Activated CD4-positive, CD25-positive, alpha-beta regulatory T cell treated with anti-CD3 and anti-CD28 coated beads, Interleukin-2, amount 50 U/mL, for 72 hours (primary cell): ENCODE measurements at places on chromosomes 7 and 10.

DNA sequence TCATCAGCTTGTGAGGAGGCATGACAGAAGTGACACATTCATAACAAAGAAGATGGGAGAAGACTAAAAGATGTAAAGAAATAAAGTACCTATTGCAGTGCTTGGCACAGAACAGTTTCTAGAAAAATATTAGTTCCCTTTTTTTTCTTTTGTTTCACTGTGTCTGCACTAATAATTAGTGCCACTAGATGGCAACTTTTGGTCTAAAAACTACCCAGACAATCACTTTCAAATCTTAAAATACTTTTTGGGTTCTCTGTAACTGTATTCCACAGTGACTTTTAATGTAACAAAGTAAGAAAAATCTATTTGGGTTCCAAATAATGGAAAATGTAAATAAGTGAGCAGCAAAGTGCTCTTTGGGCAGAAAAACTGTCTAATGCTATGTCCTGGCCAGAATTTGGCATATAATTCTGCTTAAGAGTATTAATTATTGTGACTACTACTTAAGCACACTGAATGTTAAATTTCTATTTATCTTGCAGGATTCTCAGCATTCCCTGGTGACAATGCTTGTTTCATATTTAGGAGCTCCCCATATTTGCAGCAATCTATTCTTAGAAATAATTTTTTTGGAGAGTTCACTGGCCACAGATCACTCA lies 134.8 kb upstream of the KIF5B start:
- DNase-seq, result no peak

- DNase-seq, result no peak
Measured at GRCh38 chr10:23457632-23458417, 18.9 kb downstream of the OTUD1 start.

GRCh38 chr10:124091646-124092249 lies 1.6 kb downstream of the CHST15 start:
- no peak for DNase-seq

DNA sequence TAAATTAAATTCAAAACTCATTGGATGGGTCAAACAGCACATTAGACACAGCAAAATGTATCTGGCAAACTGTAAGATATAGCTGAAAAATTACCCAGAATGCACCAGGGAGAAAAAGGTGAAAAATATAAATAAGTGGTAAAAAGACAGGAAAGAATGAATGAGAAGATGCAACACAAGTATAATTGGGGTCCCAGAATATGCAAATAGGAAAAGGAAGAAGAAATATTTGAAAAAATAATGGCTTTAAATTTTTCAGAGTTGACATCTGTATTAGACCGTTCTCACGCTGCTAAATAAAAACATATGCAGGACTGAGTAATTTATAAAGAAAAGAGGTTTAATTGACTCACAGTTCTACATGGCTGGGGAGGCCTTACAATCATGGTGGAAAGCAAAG lies 167.7 kb upstream of the PLXNA4 start:
- no peak for DNase-seq

DNA sequence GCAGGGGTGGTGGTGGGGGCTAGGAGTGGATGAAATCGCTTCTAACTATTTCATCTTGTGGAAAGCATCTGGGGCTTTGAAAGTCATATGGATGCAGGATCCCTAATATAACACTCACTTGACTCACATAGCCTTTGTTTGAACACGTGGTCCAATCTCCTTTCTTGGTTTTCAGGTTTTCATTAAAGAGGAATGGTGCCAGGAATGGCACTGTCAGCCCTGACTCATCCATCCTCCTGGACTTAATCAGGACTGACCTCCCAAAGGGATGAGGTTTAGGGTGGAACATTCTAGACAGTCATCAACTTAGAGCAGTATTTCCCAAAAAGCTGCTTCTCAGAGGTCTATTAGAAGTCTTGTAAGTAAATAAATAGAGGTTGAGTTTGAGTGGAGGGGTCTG lies 162.0 kb upstream of the PLXNA4 start:
- DNase-seq, result no peak

DNA sequence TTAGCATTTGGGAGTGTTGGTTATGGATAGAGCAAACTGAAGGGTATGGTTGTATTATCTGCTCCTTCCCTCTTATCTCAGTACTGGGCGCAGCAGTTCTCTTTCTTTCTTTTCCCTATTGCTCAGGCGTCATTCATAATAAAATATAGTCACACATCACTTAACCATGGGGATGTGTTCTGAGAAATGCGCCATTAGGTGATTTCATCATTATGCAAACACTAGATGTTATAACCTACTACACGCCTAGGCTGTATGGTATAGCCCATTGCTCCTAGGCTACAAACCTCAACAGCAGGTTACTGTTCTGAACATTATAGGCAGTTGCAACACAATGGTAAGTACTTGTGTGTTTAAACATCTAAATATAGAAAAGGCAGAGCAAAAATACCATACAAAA lies 401.7 kb downstream of the EXOC4 start:
- no peak for DNase-seq

DNA sequence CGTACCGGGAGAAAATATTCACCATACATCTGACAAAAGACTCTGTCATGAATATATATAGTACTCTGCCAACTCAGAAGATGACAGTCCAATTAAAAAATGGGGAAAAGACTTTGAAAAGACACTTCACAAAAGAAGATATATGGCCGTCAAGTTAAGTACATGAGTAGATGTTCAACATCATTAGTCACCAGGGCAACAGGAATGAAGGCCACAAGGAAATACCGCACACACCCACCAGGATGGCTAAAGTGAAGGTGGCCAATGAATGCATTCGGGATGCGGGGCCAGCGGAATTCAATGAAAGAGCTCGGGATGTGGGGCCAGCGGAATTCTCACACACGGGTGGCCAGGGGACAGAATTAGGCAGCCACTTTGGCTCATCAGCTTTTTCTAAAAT lies 42.2 kb downstream of the MAD1L1 start:
- DNase-seq, result no peak

GRCh38 chr10:11407939-11408338 lies 203.5 kb downstream of the USP6NL start:
- DNase-seq, result no peak

- no peak for DNase-seq
Measured at GRCh38 chr10:12608761-12609160, 259.4 kb downstream of the CAMK1D start.

- no peak for DNase-seq
Measured at GRCh38 chr7:123627851-123628250, 26.2 kb downstream of the ASB15 start.

DNA sequence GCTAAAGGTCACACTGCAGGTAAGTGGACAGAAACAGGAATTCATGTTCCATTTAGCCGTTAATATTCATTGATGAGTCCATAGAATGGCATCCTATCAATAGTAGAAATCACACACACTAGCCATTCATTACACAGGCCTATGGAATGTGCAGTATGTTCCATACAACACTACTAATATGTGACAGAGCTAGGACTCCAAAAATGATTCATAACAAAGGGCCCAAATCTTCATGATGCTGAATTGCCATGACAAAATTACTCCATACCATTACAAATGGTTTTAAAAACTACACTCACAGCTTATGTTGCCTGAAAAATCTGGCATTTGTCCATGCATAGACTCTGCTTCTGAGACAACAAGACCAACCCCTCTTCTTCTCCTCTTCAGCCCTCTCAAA lies 549.1 kb downstream of the XPNPEP1 start:
- no peak for DNase-seq

DNA sequence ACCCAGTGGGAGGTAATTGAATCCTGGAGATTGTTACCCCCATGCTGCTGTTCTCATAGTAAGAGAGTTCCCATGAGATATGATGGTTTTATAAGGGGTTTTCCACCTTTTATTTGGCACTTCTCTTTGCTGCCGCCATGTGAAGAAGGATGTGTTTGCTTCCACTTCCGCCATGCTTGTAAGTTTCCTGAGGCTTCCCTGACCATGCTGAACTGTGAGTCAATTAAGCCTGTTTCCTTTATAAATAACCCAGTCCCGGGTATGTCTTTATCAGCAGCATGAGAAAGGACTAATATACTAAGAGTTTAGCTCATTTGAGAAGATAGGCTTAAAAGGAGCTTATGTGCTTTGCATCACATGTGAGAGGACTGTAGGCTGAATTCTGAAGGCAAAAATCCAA lies 29.3 kb downstream of the TMEM248 start:
- DNase-seq, result no peak

- no peak for DNase-seq
Measured at GRCh38 chr7:28606421-28606820, 194.1 kb downstream of the CREB5 start.

GRCh38 chr10:7146189-7146588 lies 264.6 kb downstream of the SFMBT2 start:
- DNase-seq, result no peak

DNA sequence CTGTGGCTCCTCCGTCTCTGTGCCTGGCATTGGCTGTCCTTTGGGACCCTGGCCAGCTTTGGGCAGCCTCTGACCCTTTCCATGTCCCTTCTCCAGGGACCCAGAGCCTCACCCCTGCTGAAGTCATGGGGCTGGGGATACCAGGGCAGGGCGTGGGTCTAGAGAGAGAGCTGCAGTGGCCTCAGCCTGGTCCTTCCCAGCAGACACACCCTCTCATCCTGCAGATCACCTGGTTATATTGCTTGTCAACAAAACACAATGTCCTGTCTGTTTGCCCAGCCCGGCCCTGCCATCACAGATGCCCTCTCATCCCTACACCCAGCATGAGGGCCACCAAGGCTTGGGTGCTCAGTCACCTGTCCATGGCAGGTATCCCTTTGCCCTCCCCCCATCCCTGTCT lies 1.8 kb downstream of the MUC17 start:
- no peak for DNase-seq

DNA sequence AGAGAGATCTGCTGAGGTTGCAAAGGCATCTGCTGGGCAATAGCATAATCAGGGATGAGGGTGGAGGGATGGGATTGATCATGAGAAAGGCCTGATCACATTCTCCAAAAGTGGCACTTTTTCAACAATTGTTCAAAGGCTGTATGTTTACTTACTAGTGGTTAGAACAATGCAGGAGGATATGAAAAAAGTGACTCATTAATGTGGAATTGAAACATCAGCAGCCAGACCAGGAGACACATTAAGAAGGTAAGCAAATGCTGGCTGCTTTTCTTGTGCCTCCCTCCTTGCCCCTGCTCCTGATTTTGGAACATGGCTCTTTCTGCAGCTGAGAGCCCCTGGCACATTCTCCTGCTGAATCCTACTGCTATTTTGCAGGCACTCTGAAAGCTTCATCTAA lies 63.5 kb downstream of the FAM204A start:
- no peak for DNase-seq

DNA sequence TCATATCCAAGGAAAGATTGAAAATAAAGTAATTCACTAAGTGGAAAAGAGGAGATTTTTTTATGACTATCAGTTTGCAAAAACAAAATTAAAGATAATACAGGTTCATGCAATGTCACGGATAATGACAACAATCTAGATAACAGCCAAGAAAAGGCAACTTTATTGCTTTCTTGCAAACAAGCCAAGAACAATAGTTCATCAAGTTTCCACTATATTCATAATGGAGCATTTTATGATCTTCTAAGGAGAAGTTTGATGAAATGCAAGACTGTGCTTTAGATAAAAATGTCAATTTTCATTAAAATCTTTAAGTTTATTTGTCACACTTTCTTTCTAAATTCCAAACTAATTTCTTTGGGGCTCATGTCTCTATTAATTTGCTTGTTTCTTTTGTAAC lies 53.9 kb upstream of the NRP1 start:
- no peak for DNase-seq

- DNase-seq, result no peak
Measured at GRCh38 chr7:117347480-117347879, 24.6 kb upstream of the WNT2 start.

- DNase-seq, result peak; percentile 65
Measured at GRCh38 chr7:30285067-30285535, 704 bp downstream of the ZNRF2 start.

DNA sequence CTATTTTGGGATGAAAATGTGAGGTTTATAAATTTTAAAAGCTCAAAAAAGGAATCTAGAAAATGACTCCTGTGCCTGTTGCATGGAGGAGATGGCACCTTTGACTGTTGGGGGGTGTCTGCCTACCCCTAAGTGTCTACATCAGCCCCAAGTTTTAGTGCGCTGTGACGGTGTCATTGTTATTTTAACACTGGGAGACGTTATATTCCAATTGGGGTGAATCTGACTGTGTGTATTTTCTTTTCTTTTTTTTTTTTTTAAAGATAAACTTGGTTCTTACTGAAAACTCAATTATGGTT lies 517 bp downstream of the SRGN start:
- DNase-seq, result no peak

DNA sequence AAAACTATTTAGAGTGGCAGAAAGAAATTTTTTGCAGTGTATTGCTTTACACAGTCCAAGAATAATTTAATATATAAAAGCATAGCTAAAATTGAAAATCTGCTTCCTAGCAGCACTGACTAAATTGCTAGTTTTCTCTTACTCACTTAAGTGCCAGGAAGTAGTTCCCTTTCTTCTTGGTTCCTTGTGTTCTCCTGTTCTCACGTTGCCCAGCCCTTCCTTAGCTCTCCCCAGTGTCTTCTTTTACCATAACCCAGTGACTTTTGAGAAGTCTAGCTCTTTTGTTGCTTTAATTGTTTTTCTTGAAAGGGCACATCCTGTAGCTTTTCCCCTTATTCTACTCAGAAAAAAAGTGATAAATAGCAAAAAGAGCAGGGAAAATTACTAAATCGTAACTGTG lies 215.5 kb downstream of the THSD7A start:
- no peak for DNase-seq

- no peak for DNase-seq
Measured at GRCh38 chr10:61217851-61218565, 235.2 kb downstream of the TMEM26 start.

GRCh38 chr10:72409167-72409566 lies 54.4 kb upstream of the DNAJB12 start:
- no peak for DNase-seq

DNA sequence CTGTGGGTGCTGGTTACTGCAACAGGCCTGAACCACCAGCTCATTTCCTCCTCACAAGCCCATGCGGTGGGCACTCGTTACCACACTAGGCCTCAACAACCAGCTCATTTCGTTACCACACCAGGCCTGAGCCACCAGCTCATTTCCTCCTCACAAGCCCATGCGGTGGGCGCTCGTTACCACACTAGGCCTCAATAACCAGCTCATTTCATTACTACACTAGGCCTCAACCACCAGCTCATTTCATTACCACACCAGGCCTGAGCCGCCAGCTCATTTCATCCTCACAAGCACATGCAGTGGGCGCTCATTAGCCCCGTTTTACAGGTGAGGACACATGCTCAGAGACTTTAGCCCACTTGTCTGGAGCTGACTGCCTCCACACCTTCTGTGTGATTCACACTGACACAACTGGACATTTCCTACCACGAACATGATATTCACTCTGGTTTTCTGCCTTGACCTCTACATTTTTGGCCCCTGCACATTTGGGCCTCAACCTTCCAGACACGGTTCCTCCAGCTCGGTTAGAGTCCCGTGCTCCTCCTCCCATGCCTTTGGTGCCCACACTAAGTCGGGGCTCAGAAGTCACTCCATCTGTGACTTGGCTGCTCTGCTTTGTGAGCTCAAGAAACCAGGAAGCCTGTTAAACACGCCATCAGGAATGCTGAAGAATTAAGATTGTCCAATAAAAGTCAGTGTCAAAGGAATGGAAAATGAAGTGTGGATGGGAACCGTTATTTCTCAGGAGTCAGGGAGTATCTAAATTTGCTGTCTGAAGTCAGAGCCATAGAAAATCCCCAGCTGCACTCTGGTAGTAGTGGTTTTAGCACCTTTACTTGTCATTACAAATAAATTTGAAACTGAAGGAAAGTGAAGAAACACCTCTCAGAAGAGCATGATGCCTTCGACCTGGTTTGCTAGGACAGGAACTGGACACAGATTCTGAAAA lies 55.8 kb upstream of the LANCL2 start:
- DNase-seq, result peak; percentile 56

- no peak for DNase-seq
Measured at GRCh38 chr10:114825513-114826253, 4.1 kb downstream of the FHIP2A start.

- no peak for DNase-seq
Measured at GRCh38 chr7:130879191-130879590, 145.2 kb upstream of the KLF14 start.
